Stimulated activated CD8-positive, alpha-beta memory T cell treated with anti-CD3 and anti-CD28 coated beads, Interleukin-15, amount 100 ng/mL, for 48 hours (primary cell): ENCODE measurements at places on chromosomes 6 and 20.
A peak's percentile ranks its signal among the peaks of the same experiment; 100 is the strongest.

DNA sequence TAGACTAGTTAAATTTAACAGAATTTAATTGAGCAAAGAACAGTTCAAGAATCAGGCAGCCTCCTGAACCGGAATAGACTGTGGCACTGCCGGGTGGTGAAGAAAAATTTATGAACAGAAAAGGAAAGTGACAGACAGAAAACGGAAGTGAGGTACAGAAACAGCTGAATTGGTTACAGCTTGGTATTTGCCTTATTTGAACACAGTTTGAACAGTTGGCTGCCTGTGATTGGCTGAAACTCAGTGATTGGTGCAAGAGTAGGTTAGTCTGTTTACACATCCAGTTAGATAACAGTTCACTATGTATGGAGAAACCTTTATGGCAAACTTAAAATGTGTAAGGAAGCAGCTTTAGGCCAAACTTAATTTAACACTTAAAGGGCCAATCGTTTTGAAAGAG, 116.0 kb upstream of the CITED2 start:
- DNase-seq, result no peak

DNA sequence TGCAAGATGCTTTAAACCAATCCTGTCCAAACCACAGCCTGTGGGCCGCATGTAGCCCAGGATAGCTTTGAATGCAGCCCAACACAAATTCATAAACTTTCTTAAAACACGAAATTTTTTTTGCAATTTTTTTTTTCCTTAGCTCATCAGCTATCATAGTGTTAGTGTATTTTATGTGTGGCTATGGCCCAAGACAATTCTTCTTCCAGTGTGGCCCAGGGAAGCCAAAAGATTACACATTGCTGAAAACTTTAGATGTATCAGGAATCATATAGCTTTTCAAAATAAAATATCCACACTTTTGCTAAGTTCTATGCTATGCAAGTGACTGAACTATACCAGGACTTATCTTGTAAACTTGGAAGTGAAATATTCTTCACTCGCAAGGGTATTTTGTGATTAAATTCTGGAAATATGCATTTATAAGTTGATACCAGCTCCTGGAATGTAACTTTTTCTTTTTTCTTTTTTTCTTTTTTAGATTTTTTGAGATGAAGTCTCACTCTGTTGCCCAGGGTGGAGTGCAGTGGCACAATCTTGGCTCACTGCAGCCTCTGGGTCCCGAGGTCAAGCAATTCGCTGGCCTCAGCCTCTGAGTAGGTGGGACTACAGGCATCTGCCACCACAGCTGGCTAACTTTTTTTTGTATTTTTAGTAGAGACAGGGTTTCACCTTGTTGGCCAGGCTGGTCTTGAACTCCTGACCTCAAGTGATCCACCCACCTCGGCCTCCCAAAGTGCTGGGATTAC, 49.8 kb downstream of the MTHFD1L start:
- DNase-seq, result no peak

DNA sequence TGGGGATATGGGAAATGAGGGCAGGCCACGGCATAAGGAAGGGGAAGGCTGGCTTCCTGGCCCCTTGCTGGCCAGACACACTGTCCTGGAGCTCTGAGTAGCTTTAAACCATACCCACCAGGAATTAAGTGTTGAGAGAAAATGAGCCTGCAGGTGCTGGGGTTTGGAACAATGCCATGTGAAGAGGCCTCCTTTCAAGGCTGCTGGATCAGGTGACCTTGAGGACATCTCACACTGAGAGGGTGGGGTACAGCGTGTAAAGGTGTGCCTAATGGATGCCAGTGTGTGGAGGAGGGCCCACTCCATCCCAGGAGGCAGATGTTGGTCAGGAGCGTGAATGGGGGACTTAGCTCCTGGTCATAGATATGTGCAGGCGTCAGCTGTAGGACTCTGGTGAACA, 74.8 kb upstream of the MLN start:
- DNase-seq, result no peak

DNA sequence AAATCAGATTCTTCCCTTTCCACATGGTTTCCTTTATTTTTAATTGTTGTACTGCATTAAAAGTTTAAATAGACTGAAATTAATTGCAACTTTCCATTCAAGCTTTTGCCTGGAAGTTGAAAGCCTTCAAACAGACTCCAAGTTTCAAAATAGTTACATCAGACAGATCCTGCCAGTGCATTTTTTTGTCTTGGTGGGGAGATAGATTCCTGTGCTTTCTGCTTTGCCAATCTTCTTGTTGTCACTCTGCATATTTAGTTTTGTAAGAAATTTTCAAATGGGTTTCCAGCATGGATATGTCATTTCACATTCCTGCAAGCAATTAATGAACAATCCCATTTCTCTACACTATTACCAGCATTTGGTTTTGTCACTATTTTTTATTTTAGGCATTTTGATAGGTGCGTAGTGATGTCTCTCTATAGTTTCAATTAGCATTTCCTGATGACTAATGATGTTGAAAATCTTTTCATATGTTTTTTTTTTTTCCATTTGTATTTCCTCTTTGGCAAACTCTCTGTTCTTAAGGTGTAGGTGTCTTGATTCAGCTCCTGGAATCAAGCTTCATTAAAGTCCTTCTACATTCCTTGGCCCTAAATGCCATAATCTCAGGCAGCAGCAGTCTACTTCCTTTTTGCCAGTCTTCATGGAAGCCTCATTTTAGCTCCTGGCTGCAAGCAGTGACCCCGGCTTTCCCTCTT, 40.5 kb downstream of the SCP2D1 start:
- no peak for DNase-seq

DNA sequence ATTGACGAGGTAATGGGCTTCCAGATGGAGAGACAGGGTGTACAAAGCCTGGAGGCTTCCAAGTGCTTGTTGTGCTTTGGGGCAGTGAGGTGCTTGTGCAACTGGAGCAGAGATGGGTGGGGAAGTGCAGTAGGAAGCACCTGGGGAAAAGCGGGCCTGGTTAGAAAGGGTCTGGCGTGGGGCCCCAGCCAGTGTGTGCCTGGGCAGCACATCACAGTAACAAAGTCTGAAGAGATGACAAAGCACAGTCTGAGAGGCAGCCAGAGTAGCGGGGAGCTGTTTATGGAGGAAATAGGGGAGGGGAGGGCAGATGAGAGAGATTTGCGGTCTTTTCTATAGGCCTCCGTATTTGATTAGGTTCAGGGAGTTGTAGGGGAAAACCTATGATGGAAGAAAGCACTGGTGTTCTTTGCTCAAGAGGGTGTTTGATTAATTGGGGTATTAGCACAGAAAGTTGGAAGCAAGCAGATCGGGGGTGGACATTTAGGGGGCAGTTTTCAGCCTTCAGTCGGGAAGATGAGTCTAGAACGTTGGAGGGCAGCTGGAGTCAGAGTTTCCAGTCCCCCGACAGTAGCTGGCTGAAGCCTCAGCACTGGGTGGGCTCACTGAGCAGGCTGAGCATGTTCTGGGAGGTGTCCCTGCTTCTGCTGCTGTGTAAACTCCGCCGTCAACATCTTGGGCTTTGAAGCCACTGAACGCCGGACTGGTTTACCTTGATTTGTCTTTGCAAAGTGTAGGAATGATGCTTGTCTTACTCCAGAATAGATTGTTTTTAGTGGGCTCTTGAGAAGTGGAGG, 15.5 kb upstream of the MROH8 start:
- DNase-seq, result no peak

DNA sequence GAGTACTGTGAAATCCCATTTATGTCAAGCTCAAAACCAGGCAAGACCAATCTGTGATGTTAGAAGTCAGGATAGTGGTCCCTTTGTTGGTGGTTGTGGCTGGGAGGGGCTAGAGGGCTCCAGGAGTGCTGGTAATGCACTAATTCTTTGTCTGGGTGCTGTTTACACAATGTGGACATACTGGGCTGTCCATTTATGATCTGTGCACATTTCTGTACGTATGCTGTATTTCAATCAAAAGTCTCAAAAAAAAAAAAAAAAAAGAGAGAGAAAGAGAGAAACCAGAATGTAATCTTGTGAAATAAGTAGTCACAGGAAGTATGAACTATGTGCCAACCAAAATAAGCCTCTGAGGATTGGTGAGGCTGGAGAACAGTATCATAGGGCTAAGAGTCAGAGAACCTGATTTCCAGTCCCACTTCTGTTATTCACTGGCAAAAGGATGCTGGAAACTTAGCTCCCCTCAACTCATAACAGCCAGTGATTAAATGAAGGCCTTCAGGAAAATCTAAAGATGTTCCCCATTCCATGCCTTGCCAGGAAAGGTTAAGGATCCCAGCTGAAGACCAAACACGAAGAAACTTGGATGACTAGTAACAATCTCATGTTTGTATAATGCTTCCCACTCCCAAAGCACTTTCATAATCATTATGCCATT, 19.6 kb upstream of the TRAM2 start:
- no peak for DNase-seq

GRCh38 chr6:154782193-154782592, 49.0 kb downstream of the SCAF8 start:
- no peak for DNase-seq

GRCh38 chr6:150739711-150740349, 125.7 kb upstream of the MTHFD1L start:
- DNase-seq, result no peak

- no peak for DNase-seq
These were observed 87.6 kb downstream of the ERMARD start for GRCh38 chr6:169839029-169839481.

DNA sequence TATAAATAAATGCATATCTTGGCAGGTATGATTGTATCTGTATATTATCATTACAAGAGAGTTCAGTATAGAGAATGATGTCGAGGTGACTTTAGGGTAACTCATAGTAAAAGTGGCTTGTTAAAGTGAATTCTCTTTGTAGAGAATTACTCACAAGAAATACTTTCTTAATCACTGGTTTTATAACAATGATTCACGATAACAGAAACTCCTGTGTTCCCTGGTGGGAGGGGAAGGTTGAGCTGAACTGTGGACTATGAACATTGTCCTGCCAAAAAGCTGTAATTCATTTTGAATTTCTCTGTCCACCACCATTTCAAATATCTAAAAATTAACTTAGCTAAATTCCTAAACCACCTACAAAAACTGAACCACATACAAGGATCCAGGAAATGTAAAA, 7.7 kb downstream of the TPMT start:
- no peak for DNase-seq

GRCh38 chr6:27838945-27839625, 73.1 kb downstream of the OR2B2 start:
- DNase-seq, result no peak

GRCh38 chr6:3259491-3259958, 778 bp downstream of the PSMG4 start:
- no peak for DNase-seq

DNA sequence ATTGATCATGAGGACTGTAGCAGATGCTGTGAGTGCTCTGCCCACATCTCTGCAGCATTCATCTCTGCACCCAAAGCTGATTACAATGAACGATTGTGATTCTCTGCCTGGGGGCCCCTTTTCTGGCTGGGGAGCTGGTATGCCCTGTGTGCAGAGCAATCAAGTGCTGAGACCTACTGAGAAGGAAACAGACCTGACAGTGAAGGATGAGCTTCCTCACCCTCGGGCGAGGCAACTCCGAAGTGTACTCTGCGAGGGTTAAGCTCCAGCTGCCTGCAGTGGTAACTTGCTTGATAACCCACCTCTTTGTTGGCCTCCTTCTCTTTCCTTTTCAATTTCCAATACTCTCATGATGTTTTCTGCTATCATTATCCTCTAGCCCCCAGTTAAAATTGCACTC, 289.7 kb upstream of the RNF24 start:
- DNase-seq, result no peak

DNA sequence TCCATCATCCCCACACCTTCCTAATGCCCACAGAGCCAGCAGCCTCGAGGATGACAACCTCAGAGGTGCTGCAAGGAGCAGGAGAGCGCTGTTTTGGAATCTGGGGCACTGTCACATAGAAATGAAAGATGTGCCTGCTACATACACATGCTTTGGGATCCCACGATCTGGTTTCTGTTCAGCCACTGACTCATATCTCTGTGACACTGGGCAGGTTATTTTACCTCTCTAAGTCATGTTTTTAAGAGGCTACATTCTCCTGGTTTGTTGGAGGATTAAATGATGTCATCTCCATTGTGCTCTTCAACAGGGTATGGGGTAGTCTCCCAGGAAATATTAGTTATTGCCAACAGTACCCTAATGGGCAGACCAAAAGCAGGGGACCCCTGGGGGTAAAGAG, 32.6 kb upstream of the TAB2 start:
- no peak for DNase-seq

DNA sequence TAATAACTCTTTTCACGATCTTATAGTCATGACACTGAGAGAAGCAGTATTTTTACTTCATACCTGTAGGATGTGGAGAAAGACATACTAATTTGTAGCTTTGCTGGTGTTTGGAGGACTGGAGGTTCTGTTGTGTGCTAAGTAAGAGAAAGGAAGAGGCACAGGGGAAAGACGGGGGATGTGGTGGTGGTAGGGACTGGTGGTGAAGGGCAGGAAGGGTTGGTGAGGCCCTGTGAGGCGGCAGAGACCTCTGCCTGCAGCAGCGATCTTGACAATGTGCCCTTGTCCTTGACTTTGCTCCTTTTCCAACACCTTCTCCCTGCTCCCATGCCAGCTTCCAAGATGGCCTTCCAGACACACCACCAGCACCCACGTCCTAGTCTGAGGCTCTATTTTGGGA, 32.6 kb upstream of the MPC1 start:
- no peak for DNase-seq

- no peak for DNase-seq
These were observed 146.9 kb upstream of the SGK1 start for GRCh38 chr6:134464690-134465411.

DNA sequence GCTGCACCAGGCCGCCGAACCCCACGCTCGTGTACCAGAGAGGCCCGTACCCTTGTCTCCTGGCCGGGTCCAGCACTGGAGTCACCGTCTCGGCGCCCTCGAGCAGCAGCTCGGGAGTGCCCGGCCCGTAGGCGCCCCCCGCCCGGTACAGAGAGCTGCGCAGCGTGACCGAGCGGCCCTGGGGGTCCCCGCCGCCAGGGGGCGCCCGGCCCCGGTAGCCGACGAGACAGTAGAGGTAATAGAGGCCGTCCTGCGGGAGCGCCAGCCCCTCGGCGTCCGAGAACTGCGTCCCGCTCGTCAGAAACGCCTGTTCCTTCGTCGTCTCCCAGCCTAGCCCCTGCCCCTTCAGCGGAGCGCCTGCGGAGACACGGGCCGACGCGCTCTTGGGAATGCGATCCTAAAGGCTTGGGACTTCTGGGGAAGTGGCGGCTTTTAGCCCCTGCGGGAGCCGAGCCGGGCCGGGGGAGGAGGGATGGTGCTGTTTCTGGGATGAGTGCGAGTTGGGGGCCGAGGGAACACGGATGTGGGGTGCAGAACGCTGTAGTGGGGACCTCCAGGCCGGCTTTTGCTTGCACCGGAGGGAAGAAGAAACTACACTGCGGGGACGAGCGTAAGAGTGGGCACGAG, 1.3 kb downstream of the LTB start:
- DNase-seq, result peak; percentile 86

DNA sequence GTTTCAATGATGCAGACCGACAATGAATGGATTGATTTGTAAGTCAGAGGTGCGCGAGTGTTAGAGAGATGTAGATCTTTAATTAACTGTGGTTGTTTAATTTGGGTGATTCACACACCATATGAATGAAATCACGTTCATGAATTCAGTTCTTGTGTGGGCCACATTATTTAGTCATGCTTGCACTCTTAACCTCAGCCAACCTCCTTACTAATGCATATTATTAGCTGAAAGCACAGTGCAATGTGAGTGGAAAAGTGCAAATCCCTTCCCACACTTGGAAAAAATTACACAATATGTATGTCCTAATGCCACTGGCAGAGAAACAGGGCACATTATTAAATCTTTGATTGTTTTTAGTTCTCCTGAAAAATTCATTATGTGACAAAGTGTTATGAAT, 512.5 kb downstream of the BCKDHB start:
- no peak for DNase-seq

GRCh38 chr6:136274062-136274461, 15.6 kb downstream of the BCLAF1 start:
- no peak for DNase-seq
